ENCODE measurements at places on chromosomes 3 and 15.

DNA sequence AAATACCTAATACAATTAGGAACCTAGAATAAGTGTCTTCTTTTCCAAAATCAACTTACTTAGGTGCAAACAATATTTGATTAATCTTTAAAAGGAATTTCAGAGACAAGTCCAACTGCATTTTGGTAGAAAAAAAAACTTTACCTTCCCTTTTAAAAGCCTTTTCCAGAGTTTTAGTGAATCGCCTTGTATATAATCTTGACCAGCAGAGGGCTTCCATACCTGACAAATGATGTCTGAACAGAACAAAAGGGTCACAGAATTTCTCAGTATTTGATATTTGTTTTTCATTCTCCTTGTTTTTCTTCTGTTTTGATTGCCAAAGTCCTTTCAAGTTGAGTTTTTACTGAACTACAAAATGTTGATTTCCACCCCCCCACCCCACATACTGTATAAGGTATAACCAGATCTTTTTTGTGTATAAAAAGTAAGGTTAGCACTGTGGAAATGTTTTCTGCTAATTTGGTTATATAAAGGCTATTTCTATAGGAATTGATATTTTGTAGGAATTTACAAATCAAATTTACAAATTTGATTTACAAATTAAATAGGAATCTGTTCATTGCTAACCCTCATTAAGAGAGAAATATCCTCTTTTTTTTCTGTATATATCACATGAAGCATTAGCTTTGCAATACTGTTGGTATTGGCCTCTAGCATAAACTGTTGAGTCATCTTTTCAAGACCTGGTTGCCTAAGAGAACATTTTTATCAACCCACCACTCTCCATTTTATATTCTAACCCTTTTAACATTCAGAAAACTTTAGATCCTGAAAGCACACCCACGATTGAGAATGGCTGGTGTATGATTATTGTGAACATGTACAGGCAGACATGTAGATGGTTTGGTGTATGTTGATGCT, 464.1 kb upstream of the RARB start:
- no peak for DNase-seq

DNA sequence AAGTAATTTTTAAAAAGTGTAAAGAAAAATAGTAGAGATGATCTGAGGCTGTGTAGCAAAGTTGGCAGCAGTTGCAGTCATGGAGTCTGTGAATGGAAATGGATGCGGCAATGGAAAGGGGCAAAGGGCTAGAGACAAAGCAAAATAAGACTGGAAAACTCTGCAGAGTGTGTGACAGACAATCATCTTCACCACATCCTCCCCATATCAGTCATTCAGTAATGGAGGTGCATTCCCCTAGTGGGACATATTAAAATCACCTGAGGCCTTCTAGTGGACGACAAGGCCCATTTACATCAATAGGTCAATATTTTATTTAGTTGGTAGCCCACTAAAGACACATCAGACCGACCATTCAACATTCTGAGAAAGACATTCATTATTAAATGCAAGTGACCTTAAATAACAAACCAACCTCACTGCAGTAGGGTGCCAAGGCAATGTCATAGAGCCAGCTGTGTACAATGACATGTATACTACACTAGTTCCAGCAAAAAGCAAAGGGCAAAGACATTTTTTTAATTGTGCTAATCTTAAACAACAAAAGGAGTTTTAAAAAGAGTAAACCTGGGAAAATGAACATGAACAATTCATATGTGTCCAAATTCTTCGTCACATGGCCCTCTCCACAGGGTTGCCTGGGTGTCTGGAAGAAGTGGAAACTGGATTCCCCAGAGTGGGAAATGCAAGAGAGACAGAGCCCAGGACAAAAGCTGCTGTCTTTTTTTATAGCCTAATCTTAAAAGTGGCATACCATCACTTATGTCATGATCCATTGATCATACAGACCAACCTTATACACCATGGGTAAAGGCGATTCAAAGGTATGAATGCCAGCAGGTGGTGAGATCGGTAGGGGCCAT, 15.6 kb upstream of the RAP2B start:
- no peak for DNase-seq

GRCh38 chr3:188119846-188120245, 34.1 kb upstream of the LPP start:
- DNase-seq = no peak

GRCh38 chr3:188507244-188507720, 353.3 kb downstream of the LPP start:
- no peak for DNase-seq

DNA sequence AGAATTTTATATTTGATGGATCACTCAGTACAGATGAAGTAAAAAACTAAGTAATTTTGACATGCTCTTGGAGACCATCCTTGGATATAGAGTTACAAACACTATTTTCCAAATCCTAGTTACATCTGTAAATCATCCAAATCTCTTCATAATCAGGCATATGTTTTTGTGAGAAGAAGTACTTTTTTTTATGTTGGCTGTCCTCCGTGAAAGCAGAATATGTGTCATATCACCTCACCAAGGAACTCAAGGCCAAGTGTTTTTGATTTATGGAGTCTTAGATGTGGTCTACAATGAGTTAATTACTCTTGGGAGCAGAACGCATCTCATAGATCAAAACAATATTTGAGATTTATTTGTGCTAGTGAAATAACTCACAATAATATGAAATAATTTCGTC, 416.5 kb upstream of the TGFBR2 start:
- DNase-seq = no peak

- no peak for DNase-seq
These were observed 14.8 kb downstream of the UBP1 start for GRCh38 chr3:33425453-33425852.

Measured in activated CD4-positive, alpha-beta T cell treated with anti-CD3 and anti-CD28 coated beads, Interleukin-2, amount 10 ng/mL, durations not matched to agents 7 days and 5 days (primary cell).